Activated naive CD8-positive, alpha-beta T cell treated with anti-CD3 and anti-CD28 coated beads for 36 hours (primary cell): ENCODE measurements at places on chromosomes 4 and X. TPM values are rescaled to one million over a fixed set of nuclear protein-coding genes. Genes with fewer than 3 reads are reported as not detected.

DNA sequence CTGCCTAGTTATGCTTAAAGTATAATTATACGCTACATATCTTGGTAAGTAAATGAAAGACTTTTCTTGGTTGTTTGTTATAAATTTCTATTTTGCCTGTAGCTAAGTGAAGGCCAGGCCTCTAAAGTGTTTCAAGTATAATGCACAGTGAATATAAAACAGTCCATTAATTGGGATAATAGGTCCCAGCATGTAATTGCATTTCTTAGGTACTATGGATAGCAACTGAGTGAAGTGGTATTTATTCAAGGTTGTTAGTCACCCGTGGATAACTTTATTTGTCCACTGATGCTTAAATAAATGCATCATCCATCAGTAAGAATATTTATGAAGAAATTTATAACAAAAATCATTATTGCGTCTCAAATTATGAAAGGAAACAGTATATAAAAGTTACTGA lies 59.1 kb downstream of the TEX13C start:
- H3K27ac ChIP-seq = no peak overlapping the region
- H3K36me3 ChIP-seq = no peaks in the 10 kb centered on the region
- H3K4me1 ChIP-seq = no peaks in the 10 kb centered on the region
- H3K27me3 ChIP-seq = no peaks in the 10 kb centered on the region
- no peak overlapping the region for H3K4me3 ChIP-seq

DOK7 gene
- total RNA-seq = not detected

DNA sequence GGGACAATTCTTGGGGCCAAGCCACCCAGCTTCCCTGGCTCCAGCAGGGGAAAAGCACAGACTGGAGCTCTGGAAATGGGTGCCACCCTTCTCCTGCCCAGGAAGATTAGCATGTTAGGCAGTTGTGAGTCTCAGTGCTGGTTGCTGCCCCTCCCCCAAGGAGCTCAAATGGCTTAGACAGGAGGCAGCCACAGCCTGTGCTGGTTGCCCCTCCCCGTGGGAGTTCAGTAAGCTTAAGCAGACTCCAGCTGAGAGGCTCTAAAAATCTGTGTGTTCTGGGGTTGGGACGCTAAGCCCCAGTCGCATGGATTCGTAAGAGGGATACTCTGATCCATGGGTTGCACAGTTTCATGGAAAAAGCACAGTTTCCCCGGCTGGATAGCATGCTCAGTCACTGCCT lies 92.7 kb upstream of the NDST3 start:
- H3K27me3 ChIP-seq = no peaks in the 10 kb centered on the region
- no peak for DNase-seq
- H3K36me3 ChIP-seq = no peaks in the 10 kb centered on the region

DNA sequence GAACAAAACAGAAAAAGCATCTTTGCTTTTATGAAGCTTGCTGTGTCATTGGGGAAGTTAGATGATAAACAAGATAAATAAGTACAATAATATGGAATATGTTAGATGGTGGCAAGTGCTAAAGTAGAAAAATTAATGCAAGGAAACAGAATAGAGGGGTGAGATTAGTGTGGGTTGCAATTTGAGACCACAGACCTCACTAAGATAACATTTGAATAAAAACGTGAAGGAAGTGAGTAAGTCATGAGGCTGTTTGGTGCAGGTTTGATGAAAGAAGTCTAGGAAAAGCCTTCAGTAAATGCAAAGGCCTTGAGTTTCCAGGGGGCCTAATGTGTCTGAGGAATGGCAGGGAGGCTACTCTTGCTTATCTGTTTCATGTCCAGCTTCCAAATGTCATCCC lies 102.5 kb downstream of the CFAP299 start:
- H3K36me3 ChIP-seq = peaks cover 20% of the 10 kb centered on the region
- no peak for DNase-seq
- peaks cover 19% of the 10 kb centered on the region for H3K4me1 ChIP-seq
- no peak overlapping the region for H3K4me3 ChIP-seq
- H3K27ac ChIP-seq = no peak overlapping the region

GRCh38 chrX:16659321-16659720 lies 9.4 kb downstream of the S100G start:
- no peak overlapping the region for H3K4me3 ChIP-seq
- H3K4me1 ChIP-seq = peaks cover 1% of the 10 kb centered on the region
- H3K36me3 ChIP-seq = peaks cover 3% of the 10 kb centered on the region
- no peak overlapping the region for H3K27ac ChIP-seq
- no peaks in the 10 kb centered on the region for H3K27me3 ChIP-seq

DNA sequence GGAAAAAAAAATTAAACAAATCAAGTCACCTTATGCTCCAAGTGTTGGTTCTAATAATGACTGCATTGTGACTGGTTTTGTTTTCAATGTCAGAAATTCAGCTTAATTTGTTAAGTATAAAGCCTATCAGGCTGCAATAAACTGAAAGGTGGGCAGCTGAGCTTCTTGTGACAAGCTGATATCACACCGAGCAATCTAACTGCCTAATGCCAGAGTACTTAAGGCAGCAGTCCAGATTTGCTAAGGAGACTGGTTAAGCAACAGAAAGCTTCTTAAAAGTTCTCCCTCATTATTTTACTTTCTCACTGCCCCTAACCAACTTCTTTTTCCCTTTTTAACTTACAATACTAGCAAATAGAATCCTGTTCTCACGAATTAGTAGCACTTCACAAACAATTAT lies 201.0 kb downstream of the MAB21L2 start:
- peaks cover 10% of the 10 kb centered on the region for H3K36me3 ChIP-seq
- H3K4me1 ChIP-seq = no peaks in the 10 kb centered on the region
- no peaks in the 10 kb centered on the region for H3K27me3 ChIP-seq
- H3K4me3 ChIP-seq = no peak overlapping the region
- no peak overlapping the region for H3K27ac ChIP-seq

- no peaks in the 10 kb centered on the region for H3K27me3 ChIP-seq
- no peak overlapping the region for H3K4me3 ChIP-seq
- H3K27ac ChIP-seq = no peak overlapping the region
- H3K36me3 ChIP-seq = peaks cover 4% of the 10 kb centered on the region
- no peak for DNase-seq
These were observed 482.5 kb downstream of the RPA4 start for GRCh38 chrX:97366237-97366636.

- H3K4me1 ChIP-seq = no peaks in the 10 kb centered on the region
- no peak overlapping the region for H3K27ac ChIP-seq
- peaks cover 9% of the 10 kb centered on the region for H3K27me3 ChIP-seq
- H3K36me3 ChIP-seq = no peaks in the 10 kb centered on the region
- no peak overlapping the region for H3K4me3 ChIP-seq
These were observed 326.7 kb downstream of the MAPK10 start for GRCh38 chr4:86033171-86033570.

PCDH11X gene
- not detected for total RNA-seq

RHOXF1 gene
- not detected for total RNA-seq

MAGEA11 gene
- total RNA-seq = not detected

DNAJB14 gene
- 34.1 TPM for total RNA-seq

DNA sequence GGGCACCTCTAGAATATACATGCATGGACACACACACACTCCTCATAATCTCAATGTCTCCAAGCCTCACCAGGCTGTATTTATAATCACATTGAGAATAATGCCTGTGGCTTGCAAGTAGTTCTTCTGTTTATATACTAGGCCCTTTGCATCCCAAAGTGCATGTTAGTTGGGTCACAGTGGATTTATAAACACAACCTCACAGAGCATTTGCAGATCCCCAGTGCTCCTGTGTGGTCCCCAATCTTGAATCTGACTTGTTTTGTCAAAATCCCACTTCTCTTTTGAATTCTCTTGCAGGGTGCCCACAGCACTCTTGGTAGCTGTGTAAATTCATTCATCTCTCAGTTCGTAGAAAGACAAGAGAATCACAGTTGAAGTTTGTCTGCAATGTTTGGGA lies 49.6 kb upstream of the PROM1 start:
- no peak overlapping the region for H3K4me3 ChIP-seq
- peaks cover 3% of the 10 kb centered on the region for H3K36me3 ChIP-seq
- no peaks in the 10 kb centered on the region for H3K4me1 ChIP-seq
- H3K27me3 ChIP-seq = no peaks in the 10 kb centered on the region
- DNase-seq = no peak

- H3K4me1 ChIP-seq = no peaks in the 10 kb centered on the region
- H3K27me3 ChIP-seq = no peaks in the 10 kb centered on the region
- no peak overlapping the region for H3K27ac ChIP-seq
- DNase-seq = no peak
These were observed 287.0 kb downstream of the GASK1B start for GRCh38 chr4:157885811-157886210.

- no peak overlapping the region for H3K27ac ChIP-seq
- H3K36me3 ChIP-seq = no peaks in the 10 kb centered on the region
- H3K4me3 ChIP-seq = no peak overlapping the region
- DNase-seq = no peak
- H3K27me3 ChIP-seq = peaks cover 2% of the 10 kb centered on the region
These were observed 127.8 kb upstream of the METTL14 start for GRCh38 chr4:118557298-118557851.

DNA sequence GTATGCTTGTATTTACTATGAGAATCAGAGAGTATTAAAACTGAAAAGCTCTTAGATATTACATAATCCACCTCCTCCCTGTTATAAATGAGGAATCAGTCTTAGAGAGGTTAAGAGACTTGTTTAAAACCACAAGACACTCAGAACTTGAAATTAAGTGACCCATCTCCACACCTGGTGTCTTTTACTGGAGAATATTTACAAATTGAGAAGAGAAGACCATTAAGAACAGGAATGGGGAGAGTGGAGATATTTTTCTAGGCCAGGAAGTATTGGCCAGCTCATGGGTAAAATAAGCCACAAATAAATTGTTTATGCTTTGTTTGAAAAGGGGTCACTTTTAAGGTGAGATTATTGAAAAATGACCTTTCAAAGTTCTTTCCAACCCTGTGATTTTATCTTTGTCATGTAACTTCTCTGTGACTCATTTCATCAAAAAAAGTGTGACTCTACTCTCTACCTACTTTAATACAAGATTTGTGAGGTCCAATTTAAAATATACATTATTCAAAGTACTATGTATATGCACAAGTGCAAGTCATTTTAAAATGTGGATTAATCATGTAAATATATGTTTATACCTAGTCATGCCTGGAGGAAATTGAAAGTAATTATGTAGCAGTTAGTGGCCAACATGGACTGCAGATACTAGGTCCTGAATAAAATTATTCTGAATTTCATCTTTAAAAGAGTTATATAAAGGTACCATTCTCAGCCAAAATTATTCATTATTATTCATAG lies 15.9 kb upstream of the COX7B2 start:
- DNase-seq = no peak
- H3K27me3 ChIP-seq = no peaks in the 10 kb centered on the region
- no peaks in the 10 kb centered on the region for H3K36me3 ChIP-seq

DNA sequence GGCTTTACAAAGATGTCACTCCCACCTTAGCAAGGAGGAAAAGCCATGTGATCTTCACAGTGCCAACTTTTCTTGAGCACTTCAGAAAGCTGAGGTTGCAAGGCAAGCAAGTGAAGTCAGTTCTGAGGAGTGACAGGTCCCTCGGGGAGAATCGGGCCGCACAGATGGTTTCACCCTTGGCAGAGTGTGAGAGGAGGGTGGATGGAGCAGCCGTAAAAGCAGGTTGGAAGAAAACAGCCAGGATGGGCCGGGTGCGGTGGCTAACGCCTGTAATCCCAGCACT lies 43.6 kb upstream of the TLR3 start:
- no peak overlapping the region for H3K4me3 ChIP-seq
- no peaks in the 10 kb centered on the region for H3K4me1 ChIP-seq
- peaks cover 7% of the 10 kb centered on the region for H3K27me3 ChIP-seq
- H3K36me3 ChIP-seq = no peaks in the 10 kb centered on the region

SLC25A43 gene
- total RNA-seq = 4.9 TPM

DNA sequence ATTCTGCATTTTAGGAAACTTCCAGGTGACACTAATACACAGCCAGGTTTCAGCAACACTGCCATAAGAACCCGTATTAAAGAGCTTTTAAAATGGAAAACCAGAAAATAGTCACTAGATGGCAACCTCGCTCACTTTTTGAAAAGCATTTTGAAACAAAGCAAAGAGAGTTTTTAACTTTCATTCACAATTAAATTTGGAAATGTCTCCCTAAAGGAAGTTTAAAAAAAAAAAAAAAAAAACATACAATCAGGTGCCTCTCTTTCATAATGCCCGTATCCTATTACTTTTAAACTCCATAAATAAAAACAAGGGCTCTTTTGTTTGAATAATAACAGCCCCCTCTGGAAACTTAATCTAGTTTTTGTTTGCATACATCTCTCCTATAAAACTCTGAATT lies 20.3 kb downstream of the MEPE start:
- H3K36me3 ChIP-seq = no peaks in the 10 kb centered on the region
- no peak for DNase-seq
- no peak overlapping the region for H3K27ac ChIP-seq
- peaks cover 11% of the 10 kb centered on the region for H3K27me3 ChIP-seq
- peaks cover 7% of the 10 kb centered on the region for H3K4me1 ChIP-seq

DNA sequence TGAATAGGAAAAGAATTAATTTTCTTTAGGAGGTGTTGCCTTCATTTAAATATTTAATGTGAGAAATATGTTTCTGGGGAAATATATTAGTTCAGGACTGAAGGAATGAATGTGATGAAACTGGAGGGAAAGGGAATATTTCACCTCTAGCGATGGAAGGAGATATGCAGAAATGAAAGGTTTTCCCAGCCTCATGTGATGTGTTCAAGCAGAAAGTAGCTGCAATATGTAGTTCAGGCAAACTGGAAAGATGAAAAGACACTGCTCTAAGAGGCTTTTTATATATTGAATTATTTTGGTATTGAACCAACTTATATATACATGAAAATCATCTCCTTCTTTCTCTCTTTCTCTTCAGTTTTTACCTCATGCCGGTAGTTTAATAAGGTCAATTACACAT lies 3.4 kb downstream of the GRID2 start:
- H3K27me3 ChIP-seq = peaks cover 51% of the 10 kb centered on the region
- no peak overlapping the region for H3K4me3 ChIP-seq
- peaks cover 6% of the 10 kb centered on the region for H3K4me1 ChIP-seq
- peaks cover 2% of the 10 kb centered on the region for H3K36me3 ChIP-seq
- no peak overlapping the region for H3K27ac ChIP-seq

S100P gene
- 0.37 TPM for total RNA-seq

DNA sequence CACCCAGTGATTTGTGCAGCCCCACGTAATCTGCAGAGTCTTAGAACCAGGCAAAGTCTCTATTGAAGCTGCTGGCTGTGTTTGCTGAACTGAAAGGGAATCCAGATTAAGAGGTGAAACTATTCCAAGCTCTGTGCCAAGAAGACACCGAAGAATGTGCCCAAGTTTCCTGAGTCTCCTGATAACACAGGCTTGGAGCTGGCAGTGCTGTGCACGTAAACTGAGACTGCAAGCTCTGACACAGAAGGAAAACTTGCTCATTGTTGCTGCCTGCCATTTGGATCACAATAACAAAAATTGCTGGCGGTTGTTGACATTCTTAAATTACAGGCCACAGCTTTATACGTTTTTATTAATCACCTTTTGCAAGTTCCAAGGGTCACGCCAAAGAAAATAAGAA lies 60.2 kb upstream of the VCX3B start:
- no peak for DNase-seq
- H3K4me3 ChIP-seq = no peak overlapping the region
- no peaks in the 10 kb centered on the region for H3K36me3 ChIP-seq
- H3K27me3 ChIP-seq = no peaks in the 10 kb centered on the region
- no peak overlapping the region for H3K27ac ChIP-seq

ARMCX5 gene
- total RNA-seq = 10.9 TPM

ZDHHC15 gene
- 0.30 TPM for total RNA-seq
